ENCODE measurements at places on chromosomes 7 and 10.
A peak's percentile ranks its signal among the peaks of the same experiment; 100 is the strongest.

GRCh38 chr10:124703778-124704427 lies 40.3 kb downstream of the FAM53B start:
- no peak for DNase-seq

- no peak for DNase-seq
These were observed 46.1 kb downstream of the WIPF3 start for GRCh38 chr7:29852457-29852856.

GRCh38 chr10:122127943-122128342 lies 139.0 kb downstream of the TACC2 start:
- no peak for DNase-seq

GRCh38 chr7:140219672-140220524 lies 43.1 kb upstream of the KDM7A start:
- no peak for DNase-seq

GRCh38 chr7:155505422-155505793 lies 41.0 kb downstream of the CNPY1 start:
- no peak for DNase-seq

GRCh38 chr10:68471586-68472408 lies at the start of gene DNA2:
Gene DNA2, minus strand, starts transcription at chr10:68471973. Its CDS starts 109 bp downstream, at chr10:68471864.
- peak; percentile 62 for DNase-seq

- DNase-seq, result no peak
These were observed 187.4 kb downstream of the RNLS start for GRCh38 chr10:88395677-88396076.

DNA sequence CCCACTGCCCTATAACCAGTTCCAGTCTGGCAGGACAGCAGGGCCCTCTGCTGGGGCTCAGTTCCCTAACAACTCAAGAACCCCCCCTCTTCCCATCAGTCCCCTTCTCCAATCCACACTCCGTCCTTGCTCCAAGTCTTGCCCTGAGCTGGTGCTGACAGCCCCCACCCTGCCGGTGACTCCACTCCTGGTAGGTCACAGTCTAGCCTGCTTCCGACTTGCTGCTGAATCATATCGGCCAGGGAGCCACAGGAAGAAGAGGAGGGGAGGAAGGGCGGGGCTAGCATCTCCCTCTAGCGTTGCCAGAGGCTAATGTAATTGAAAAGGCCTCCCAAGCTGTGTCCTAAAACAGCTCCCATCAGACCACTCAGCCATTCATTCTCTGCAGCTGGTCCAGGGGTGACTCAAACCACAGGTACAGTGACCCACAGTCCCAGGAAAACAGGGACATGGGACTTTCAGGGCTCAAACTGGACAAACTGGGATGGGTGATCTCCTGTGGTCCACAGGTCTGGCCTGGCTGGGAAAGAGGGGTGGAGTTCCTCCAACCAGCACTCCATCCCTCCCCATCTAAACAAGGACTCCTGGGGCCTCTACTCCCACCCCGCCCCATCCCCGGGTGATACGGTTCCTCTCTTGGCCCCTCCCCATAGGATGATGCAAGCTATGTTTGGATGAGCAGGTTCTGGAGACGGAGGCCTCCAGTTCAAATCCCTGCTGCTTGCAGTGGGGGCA lies 158.8 kb downstream of the SH3PXD2A start:
- DNase-seq, result no peak

- DNase-seq, result no peak
These were observed 146.2 kb downstream of the WDR37 start for GRCh38 chr10:1202343-1202742.

DNA sequence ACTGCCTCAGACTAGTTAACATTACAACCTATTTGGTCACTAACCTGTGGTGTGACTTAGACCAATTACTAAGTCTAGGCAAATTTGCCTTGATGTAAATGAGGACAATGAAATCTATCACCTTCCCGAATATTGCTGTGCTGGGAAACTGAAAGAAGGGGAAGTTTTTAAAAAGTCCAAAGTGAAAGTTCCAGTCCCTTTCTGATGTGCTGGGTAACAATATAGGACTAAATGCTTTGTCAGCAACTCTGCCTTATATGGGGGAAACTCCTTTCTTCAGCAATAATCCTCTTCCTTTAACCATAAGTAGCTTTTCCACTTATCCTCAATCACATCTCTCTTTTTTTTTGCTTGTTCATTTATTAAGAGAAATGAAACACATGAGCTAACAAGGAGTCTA lies 3.9 kb downstream of the PIK3AP1 start:
- no peak for DNase-seq

All from GF-D8 (cell line).